T-helper 9 cell (primary cell): ENCODE measurements at places on chromosomes 2 and 18.

DNA sequence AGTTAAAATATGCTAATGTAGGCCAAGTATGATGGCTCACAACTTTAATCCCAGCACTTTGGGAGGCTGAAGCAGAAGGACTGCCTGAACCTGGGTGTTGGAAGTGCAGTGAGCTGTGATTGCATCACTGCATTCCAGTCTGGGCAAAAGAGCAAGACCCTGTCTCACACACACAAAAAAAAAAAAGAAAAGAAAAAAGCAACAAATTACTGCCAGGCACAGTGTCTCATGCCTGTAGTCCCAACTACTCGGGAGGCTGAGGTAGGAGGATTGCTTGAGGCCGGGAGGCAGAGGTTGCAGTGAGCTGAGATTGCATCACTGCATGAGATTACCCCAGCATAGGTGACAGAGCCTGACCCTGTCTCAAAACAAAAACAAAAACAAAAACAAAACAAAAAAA lies 110.6 kb downstream of the PRELID3A start:
- no peak for DNase-seq

GRCh38 chr2:64212346-64212745 lies 68.1 kb upstream of the PELI1 start:
- no peak for DNase-seq

GRCh38 chr2:231008131-231008530 lies 12.2 kb downstream of the SPATA3 start:
- no peak for DNase-seq

DNA sequence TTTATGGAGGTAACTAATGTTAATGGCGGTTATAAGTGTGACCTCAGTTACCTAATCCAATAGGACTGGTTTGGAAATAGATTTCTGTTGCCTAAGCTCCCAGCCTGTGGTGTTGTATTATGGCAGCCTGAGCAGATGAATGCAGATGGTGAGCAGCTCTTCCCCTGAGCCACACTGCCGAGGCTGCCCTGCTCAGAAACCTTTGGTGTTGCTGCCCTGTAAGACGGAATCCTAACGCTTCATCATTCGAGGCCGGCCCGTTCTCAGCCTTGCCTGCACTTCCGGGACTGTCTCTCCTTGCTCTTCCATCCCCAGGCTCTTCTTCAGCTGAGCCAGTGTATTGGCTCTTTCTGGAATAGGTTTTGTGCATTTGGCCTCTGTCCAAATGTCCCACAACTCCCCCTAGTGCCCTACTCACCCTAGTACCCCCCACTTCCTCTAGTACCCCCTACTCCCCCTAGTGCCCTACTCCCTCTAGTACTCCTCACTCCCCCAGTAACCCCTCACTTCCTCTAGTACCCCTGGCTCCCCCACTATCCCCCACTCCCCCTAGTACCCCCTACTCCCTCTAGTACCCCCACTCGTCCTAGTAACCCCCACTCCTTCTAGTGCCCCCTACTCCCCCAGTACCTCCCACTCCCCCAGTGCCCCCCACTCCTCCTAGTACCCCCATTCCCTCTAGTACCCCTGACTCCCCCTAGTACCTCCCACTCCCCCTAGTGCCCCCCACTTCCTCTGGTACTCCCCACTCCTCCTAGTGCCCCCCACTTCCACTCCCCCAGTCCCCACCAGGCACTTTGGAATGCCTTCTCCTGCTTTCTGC lies 106.0 kb upstream of the TAF1B start:
- no peak for DNase-seq

- DNase-seq: no peak
These were observed 271.2 kb downstream of the EN1 start for GRCh38 chr2:118576109-118576855.

- DNase-seq: no peak
These were observed 5.8 kb upstream of the LRP1B start for GRCh38 chr2:142136571-142136970.

DNA sequence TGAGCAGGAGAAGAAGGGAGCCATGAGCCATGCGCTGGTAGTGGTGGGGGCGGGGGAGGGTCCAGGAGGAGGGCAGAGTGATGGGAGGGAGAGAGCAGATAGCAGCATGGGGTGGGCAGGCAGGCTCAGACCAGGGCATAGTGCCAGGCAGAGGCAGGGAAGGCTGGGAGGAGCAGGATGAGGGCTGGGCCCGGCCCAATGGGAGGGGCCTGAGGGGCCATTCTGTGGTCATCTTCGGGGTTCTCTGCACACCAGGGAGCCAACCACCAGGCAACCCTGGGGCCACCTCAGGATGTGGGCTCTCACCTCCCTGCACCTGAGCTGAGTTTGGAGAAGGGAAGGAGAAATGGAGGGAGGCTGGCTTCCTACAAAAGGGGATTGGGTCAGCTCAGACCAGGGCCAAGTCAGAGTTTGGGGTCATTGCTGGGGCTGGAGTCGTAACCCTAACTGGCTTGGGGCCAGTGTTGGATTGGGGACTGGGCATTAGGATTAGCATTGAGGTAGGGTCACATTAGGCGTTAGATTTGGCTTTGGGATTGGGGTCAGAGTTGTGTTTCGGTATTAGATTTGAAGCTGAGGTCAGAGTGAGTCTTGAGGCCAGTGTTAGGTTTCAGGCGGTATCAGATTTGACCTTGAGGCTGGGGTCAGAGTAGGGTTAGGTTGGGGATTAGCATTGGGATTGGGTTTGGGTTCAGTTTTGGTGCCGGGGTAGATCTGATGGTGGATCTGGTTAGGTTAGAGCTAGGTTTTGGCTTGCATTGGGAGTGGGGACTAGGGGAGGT lies 11.2 kb downstream of the VIL1 start:
- DNase-seq: no peak

DNA sequence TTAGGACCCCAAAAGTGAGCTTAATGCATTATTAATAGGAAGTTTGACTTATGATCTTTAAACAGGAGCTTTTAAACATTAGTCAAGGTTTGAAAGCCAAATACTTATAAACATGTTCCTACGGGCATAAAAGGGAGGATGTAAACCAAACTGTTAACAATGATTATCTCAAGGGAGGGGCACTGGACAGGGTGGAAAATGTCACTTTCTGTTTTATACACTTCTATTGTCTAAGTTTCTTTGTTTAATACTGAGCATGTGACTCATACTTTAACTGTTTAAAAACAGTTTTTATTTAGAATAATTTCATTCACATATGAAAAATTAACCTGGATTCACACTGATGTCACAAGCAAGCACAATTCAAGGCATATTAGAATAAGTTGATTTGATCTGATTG lies 18.3 kb upstream of the ITGA6 start:
- DNase-seq: no peak

GRCh38 chr2:75489721-75490120 lies 71.0 kb downstream of the EVA1A start:
- no peak for DNase-seq

DNA sequence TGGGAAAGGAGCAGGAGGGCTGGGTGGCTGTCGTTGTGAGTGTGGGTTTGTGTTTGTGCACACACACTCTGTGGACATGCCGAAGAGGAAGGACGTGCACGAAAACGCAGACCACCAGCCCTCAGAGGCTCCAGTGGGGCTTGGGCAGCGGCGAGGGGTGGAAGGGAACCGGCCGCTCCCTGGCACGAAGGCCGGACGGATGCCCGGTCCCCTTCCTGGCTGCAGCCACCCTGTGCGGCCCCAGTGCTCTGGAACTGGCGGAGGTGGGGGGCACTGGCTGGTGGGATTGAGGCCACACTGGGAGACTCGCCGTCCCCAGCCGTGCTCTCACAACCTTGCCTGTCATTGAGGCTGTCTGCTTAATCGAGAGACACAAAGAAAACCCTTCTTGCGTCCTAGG lies 852.6 kb upstream of the SALL3 start:
- no peak for DNase-seq
